ENCODE measurements at places on chromosomes 4 and X. TPM values are rescaled to one million over a fixed set of nuclear protein-coding genes. Genes with fewer than 3 reads are reported as not detected.

DNA sequence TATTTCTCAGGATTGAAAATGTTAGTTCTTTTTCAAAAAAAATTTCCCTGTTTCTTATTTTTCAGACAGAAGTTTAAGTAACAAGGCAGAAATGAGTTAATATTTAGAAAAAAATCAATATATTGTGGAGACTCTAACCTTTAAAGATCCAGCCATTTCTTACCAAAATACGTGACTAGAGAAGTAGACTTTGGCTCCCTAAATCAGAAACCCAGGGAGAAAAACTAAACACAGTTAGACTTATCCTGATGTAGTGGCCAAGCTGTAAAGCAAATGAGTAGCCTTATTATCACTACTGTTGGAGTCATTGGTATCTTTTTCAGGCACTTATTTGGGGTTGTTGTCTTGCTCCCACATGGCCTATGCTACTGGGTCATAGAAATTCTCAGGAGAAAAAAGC lies 1556.4 kb upstream of the ADGRL3 start:
- DNase-seq: no peak

DNA sequence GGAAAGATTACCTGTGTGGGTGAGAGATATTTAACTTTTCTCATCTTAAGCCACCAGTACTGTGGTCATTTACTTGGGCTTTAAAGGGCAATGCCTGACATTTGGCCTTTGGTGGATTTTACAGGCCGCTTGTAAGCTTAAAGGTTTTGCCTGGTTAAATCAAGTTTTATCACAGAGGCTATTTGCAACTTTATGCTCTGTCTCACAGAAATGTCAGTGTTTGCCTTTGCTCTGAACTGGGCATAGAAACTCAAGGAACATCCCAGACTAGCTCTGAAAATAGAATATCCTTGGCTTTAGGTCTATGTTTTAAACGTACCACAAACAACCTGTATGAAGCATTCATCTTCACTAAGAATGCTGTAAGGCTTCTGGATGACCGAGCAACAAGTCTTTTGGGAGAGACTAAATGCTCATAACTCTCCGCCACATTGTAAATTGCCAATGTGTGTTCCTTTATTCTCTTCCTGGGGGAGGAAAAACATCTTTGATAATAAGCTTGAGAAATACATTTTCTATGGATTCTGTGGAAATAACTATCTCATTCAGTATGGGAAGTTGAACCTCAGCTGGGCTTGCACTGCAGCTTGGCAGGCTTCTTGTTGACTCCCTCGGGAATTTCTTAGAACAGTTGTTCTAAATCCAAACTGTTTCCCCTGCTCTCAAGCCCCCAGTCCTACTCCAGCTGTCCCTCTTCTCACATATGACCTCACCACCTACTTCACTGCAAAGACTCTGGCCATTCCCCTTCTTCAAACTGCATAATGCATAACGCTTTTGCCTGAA lies 105.8 kb upstream of the WDR44 start:
- DNase-seq: no peak

GRCh38 chr4:103168993-103169392 lies 29.1 kb downstream of the CENPE start:
- DNase-seq: no peak

DNA sequence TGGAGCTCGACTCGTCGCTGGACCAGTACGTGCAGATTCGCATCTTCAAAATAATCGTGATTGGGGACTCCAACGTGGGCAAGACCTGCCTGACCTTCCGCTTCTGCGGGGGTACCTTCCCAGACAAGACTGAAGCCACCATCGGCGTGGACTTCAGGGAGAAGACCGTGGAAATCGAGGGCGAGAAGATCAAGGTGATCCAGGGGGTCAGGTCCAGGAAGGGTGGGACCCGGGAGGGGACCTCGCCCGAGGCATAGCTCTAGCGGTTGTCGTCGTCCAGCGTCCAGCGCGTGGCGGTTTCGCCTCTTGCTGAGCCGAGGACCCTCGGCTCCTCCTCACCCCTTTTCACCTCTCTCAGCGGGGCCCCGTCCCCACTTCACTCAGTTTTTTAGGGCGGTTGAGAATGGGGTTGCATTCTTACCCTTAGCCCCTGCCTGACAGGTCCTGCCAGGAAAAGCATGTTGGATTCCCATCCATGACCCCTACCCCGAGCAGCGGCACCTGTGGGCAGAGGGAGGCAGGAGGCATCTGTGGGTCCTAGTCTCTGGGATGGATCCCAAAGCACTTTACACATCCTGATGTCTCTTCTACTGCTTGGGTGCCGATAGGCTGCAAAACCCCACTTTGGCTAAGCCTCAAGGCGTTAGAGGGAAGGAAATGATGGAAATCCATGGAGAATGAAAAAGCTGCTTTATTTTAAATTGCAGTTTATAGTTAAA lies 524 bp downstream of the RAB33A start:
- no peak for DNase-seq

DNA sequence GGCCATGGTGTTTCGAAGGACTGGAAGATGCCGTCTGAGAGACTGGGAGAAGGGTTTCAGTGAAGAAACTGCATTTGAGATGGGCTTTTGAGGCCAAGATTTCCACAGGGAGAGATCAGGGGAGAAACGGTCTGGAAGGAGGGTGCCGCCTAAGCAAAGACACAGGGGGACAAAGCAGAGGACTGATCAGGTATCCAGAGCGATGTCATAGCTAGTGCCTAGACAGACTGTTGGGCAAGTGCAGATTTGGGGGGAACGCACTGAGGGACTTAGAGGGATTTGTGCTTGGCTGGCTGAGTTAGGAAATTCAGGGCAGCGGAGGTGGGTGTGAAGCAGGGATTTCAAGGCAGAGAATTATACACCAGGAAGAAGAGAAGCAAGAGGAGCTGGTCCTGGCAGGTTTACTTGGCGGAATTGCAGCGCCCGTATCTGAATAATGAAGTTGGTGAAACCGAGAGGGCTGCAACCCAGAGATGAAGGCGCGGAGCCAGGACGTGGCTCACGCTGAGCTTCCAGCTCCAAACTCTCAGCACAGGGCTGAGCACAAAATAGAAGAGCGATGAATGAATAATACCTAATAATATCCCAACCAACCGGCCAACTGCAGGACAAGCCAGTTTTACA lies 106.9 kb downstream of the MAML3 start:
- no peak for DNase-seq

GRCh38 chrX:151346931-151347543 lies 50.0 kb upstream of the VMA21 start:
- DNase-seq: no peak

DNA sequence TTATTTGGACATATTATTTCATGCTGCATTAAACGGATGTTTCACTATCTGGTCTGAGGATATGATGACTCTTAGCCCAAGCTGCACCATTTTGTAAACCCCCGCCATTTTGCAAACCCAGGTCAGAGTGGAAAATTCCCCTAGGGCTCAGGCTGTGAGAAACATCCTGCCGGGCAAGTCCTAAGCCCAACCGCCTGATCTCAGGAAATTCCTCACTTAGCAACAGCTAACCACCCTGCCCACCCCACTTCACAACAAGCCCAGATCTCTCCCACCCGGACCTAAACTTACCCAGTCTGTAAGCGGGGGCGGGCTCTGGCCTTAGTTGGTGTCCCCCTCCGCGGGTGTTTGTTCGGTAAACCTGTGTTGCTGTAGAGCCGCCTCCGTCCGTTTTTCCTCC lies 2747.1 kb downstream of the PCDH7 start:
- DNase-seq: no peak

GRCh38 chr4:152165846-152166245 lies 370.0 kb downstream of the FBXW7 start:
- DNase-seq: no peak

- DNase-seq: no peak
These were observed 68.6 kb upstream of the SORBS2 start for GRCh38 chr4:185880571-185880970.

DNA sequence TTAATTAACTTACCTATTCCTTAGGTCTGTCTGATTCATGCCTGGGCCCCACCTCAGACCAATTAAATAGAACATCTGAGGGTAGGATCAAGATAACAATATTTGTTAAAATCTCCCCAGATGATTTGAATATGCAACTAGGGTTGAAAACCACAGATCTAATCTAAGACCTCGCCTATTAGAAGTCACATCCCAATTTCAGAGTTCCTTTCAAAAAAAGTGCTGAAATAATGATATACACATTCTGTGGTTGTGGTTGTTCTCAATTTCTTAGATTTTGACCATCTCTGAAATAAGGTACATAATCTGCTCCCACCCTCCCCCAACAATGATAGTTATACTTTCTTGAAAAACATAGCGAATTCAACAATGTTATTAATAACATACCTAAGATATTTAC lies 27.7 kb downstream of the NIPAL1 start:
- no peak for DNase-seq

MMRN1 gene
- total RNA-seq: 1.4 TPM

- DNase-seq: no peak
These were observed 14.8 kb downstream of the CXCL3 start for GRCh38 chr4:74023709-74024108.

UGT2A3 gene
- total RNA-seq: 126 TPM

GRCh38 chr4:95529946-95530345 lies 18.8 kb downstream of the UNC5C start:
- no peak for DNase-seq

DNA sequence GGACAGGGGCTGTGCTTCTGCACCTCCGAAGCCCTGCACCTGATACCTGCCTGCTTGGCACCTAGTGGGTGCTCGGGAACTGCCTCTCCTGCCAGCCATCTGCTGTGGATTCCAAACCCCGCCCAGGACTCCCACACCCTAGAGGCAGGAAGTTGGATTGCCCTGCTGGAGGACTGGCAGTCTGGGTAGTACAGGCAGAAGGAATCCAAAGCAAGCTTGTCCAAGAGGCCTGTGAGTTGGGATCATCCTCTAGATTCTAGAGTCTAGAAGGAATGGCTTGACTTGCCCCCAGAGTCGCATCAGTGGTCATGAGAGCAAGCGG lies 64.6 kb upstream of the MTM1 start:
- no peak for DNase-seq

FAM184B gene
- not detected for total RNA-seq

DNA sequence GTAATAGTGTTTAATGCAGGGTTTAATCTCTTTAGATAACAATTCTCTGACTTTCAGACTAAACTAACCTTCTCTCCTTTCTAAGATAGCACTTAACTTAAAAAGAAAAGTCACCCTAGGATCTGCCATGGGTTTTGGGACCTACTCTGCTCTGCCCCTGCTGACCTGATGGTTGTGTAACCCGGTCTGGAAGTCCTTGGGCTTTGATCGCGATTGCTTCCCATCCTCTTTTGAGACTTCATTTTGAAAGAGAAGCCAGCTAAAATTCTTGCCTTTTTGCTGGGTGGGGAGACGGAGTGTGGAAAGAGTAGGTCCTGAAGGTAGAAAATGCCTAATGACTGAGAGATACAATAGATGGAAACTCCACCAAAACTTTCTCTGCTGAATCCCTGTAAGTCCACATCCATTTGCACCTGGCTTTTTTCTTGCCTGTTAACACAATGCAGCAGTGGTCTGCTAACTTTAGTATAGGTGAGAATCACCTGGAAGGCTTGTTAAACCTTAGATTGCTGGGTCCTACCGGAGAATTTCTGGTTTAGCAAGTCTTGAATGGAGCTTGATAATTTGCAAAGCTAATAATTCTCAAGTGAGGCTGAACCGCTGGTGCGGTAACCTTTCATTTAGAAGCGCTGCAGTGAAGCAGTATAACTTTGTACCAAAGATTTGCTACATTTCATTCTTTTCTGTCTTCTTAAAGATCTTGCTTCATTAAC lies 45.6 kb upstream of the CCSER1 start:
- DNase-seq: no peak

DNA sequence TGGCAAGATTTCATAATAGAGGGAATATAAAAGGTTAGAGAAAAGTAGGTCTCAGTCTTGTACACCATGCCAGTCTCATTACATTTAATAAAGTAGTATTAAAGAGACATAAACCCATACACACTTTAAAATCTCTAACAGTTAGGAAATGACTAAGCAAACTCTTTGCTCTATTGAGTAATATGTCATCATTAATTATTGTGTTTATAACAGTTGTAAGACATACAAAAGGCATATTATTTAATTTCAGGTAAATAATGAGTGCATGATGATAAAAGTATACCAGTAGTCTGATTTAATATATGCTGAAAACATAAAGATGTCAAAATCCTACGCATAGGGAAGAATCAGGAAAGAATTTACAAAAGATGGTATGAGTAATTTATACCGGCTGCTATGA lies 31.0 kb upstream of the FGG start:
- no peak for DNase-seq

GRCh38 chrX:2501559-2502102 lies 855 bp upstream of the DHRSX start:
- no peak for DNase-seq

DNA sequence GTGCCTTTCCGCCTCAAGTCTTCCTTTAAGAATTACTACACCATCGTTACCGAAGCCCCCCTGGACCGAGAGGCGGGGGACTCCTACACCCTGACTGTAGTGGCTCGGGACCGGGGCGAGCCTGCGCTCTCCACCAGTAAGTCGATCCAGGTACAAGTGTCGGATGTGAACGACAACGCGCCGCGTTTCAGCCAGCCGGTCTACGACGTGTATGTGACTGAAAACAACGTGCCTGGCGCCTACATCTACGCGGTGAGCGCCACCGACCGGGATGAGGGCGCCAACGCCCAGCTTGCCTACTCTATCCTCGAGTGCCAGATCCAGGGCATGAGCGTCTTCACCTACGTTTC lies 2.2 kb downstream of the PCDH10 start:
- peak; percentile 35 for DNase-seq

GSPT2 gene
- total RNA-seq: 14.3 TPM

DNA sequence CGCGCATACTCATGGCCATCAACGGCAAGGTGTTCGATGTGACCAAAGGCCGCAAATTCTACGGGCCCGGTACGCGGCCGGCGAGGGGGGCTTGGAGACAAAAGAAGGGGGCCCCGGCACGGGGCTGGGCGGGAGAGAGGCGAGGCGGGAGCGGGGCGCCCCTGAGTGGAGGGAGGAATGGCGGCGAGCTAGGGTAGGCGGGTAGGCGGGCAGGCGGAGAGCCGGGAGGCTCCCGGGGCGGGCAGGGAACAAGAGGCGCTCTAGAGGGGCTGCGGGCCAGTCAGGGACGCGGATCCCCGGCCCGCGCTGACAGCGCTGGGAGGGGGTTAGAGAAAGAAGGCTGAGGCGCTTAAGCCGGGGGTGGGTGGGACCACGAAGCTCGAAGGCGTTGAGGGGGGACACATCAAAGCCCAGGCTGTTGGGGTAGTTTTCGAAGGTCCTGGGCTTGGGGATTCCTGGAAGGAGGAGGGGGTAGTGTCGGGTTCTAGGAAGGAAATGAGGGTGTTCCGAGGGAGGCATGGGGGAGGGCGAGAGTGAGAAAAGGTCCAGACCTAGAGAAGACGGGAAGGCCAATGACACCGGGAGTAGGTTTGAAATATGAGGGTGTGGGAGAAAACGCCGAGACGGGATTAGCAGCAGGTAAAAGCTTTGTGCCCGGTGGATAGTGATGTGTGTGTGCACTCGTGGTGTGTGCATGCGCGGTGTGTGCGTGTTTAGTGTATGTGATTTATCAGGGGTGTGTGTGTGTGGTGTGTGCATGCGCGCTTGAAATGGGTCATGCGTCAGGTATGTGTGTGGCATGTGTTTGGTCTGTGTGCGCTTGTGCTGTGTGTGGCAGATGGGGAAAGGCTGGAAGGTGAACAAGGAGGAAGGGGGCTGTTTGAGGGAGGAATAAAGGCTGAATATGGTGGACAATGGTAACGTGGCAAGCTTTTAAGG lies 807 bp downstream of the PGRMC1 start:
- peak; percentile 57 for DNase-seq

- DNase-seq: peak; percentile 83
These were observed 79.2 kb downstream of the MTMR1 start for GRCh38 chrX:150772150-150772970.

Data from hepatocyte (in vitro differentiated cells).